ENCODE measurements at places on chromosomes 7 and 10.

GRCh38 chr10:96238646-96239623 is 32.4 kb downstream of the BLNK start:
- no peak for DNase-seq

DNA sequence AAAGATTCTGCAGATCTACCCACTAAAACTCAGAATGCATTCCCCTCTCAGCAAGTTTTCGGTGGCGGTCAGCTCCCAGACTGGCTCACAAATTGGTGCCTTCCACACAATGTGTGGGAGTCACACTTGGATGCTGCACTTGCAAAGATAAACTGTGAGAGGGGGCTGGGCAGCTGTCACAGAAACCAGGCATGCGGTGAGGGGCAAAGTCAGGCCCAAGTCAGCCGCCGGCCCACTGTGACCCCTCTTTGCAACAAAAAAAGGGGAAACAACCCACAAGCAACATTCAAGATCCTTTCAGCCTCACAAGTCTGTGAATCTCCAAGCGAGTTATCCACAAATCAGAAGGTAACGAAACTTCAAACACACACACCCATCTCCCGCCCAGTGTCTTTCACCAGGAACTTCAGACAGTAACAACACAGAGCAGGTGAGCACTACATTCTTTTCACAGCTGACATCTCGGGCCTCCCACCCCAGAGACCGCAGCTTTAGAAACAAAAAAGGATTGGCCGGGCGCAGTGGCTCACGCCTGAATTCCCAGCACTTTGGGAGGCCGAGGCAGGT is 32.0 kb downstream of the SNX8 start:
- peak; percentile 29 for DNase-seq

GRCh38 chr7:152076324-152076821 is 50.9 kb downstream of the GALNT11 start:
- no peak for DNase-seq

- no peak for DNase-seq
These were observed 374.9 kb upstream of the PODXL start for GRCh38 chr7:131931370-131931769.

GRCh38 chr7:20839987-20840386 is 53.3 kb upstream of the SP8 start:
- DNase-seq = no peak

DNA sequence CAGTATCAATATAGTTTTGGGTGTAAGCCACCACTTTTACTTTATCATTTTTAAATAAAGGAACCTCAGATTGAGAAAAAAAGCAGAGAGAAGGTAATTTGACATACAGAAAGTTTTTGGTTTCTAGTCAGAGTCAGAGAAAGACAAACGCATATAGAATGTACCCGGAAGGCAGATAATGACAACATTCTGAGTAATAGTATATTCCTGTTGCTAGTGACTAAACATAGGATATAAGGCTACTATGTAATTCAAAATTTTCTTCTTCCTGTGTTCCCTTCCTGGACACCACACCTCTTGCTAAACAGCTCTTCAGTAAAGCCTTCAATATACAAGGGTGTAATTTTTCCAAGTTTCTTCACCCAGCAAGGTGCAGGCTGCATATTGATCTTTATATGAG is 597.6 kb downstream of the PCDH15 start:
- DNase-seq = no peak

DNA sequence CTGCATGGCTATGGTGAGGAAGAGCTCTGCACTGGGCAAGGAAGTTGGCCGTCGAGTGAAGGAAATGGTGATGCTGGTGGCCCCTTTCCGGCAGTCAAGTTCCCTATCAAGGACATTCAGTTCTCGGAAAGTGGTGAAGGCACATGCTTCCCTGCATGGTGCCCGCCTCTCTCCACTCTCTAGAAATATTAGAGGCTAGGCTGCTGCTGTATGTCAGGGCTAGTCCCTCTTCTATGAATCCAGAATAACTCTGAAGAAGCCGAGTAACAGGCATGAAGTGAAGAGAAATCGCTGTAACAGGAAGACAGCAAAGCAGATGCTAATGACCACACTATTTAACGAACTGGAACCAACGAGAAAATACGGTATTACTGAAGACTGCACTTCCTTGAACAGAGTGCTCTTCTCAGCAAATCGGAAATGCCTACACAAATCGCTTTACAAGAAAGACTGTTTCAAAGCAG is 5.4 kb downstream of the IDI1 start:
- DNase-seq = peak; percentile 59

GRCh38 chr10:114766470-114766869 is 55.1 kb upstream of the FHIP2A start:
- no peak for DNase-seq

- peak; percentile 5 for DNase-seq
These were observed 25.1 kb downstream of the POLL start for GRCh38 chr10:101563007-101563406.

DNA sequence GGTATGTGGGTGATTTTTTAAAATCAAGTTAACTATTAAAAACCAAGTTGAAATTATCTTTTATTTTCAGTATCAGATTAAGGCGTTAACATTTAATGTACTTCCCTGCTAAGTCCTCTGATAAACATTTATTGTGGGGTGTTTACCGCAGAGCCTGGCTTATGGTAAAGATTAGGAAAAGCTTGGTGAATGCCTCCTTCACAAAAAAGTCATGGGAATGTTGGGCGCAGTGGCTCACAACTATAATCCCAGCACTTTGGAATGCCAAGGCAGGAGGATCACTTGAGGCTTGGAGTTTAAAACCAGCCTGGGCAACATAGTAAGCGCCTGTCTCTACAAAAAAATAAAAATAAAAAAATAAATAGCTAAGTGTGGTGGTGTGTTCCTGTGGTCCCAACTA is 53.3 kb downstream of the WAC start:
- no peak for DNase-seq

Measured in Right ventricle myocardium superior (tissue), 1 donor.